ENCODE measurements at places on chromosomes 11 and 22. TPM values are rescaled to one million over a fixed set of nuclear protein-coding genes. Genes with fewer than 3 reads are reported as not detected.

NOX4 gene
- polyA plus RNA-seq: 62.9 TPM

SMIM35 gene
- 0.17 TPM for polyA plus RNA-seq

C22orf31 gene
- polyA plus RNA-seq: 1.5 TPM

ZP1 gene
- 0.30 TPM for polyA plus RNA-seq

ARHGEF17 gene
- polyA plus RNA-seq: 94.4 TPM

CFAP300 gene
- polyA plus RNA-seq: 4.7 TPM

MUC5B gene
- 0.12 TPM for polyA plus RNA-seq
